ENCODE measurements at places on chromosomes 6 and 20. TPM values are rescaled to one million over a fixed set of nuclear protein-coding genes. Genes with fewer than 3 reads are reported as not detected.

Gene CCNC
- total RNA-seq = 28.4 TPM

Gene SSTR4
- total RNA-seq = 0.43 TPM

Gene C2
- total RNA-seq = 0.30 TPM

Gene RCAN2
- total RNA-seq = not detected

Gene GATA5
- total RNA-seq = 0.45 TPM

Gene MTFR2
- 11.3 TPM for total RNA-seq

Gene TCP11
- total RNA-seq = not detected

Gene TMC2
- not detected for total RNA-seq

Gene SLCO4A1
- 10.3 TPM for total RNA-seq

Gene TAPBP
- 46.6 TPM for total RNA-seq

Gene TREML2
- not detected for total RNA-seq

Gene AGER
- total RNA-seq = 1.4 TPM

Gene WFDC10B
- total RNA-seq = not detected

Gene ARHGAP18
- total RNA-seq = 5.3 TPM

Gene PI3
- total RNA-seq = 2.2 TPM

Gene FAM217A
- not detected for total RNA-seq

Gene CPNE5
- 0.10 TPM for total RNA-seq

Gene ARHGAP40
- total RNA-seq = not detected

Gene OR2H1
- not detected for total RNA-seq

Gene ZNF318
- total RNA-seq = 4.7 TPM

Gene KCNK17
- total RNA-seq = not detected

Gene DEFB132
- total RNA-seq = not detected

Gene C6orf15
- 0.07 TPM for total RNA-seq

Gene NUP43
- total RNA-seq = 13.2 TPM

Gene MLN
- not detected for total RNA-seq

Gene HCK
- 0.06 TPM for total RNA-seq

Gene SLC44A4
- total RNA-seq = not detected

Gene DOP1A
- 2.6 TPM for total RNA-seq

Gene ZNF391
- 0.25 TPM for total RNA-seq

Gene GJE1
- total RNA-seq = not detected
